HAP-1 (cell line): ENCODE measurements at places on chromosomes 11 and 22.

- no peak for DNase-seq
Observed at GRCh38 chr22:37545703-37546436, 14.4 kb upstream of the CDC42EP1 start.

GRCh38 chr11:68342459-68343158 lies 30.2 kb downstream of the LRP5 start:
- DNase-seq: no peak

DNA sequence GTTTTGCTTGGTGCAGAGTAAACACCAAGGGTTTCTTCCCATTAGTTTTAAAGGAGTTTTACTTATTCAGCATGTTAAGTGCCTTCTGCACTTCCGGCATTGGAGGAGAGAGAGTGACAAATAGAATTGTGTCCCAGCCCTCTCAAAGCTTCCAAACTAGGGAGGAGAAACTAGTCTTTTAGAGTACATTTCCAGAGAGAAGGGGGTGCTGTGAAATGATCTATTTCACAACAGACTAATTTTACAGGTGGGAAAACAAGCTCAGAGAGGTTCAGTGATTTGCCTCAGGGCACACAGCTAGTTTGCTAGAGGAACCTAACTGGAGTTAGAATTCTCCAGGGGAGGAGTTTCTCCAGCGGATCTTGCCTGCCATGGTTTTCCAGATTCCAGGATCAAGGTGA lies 12.6 kb downstream of the MPST start:
- DNase-seq: no peak

DNA sequence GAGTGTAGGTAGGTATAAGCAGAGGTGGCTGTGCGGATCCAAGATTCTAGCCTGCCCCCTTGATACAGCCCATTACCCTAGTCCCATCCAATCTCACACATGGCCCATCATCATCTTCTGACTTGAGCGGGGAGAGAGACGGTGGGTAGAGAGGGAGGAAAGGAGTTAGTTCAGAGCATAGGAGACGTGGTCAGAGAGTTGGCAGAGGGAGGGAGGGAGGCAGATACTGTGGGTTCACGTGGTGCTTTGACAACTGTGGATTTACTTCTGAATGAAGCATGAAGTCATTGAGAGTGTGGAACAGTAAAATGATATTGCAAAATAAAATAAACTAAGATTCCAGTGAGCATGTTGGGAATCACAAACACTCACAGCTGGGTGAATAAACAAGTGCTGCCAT lies 31.4 kb upstream of the VPREB1 start:
- no peak for DNase-seq

DNA sequence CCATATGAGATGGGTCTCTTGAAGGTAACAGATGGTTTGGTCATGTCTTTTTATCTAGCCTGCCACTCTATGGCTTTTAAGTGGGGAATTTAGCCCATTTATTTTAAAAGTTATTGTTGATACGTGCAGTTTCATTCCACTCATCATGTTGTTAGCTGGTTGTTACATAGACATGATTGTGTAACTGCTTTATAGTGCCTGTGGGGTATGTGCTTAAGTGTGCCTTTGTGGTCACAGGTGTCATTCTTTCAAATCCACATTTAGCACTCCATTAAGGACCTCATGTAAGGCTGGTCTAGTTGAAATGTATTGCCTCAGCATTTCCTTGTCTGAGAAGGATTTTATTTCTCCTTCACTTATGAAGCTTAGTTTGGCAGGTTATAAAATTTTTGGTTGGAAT lies 263.8 kb upstream of the LUZP2 start:
- DNase-seq: no peak

DNA sequence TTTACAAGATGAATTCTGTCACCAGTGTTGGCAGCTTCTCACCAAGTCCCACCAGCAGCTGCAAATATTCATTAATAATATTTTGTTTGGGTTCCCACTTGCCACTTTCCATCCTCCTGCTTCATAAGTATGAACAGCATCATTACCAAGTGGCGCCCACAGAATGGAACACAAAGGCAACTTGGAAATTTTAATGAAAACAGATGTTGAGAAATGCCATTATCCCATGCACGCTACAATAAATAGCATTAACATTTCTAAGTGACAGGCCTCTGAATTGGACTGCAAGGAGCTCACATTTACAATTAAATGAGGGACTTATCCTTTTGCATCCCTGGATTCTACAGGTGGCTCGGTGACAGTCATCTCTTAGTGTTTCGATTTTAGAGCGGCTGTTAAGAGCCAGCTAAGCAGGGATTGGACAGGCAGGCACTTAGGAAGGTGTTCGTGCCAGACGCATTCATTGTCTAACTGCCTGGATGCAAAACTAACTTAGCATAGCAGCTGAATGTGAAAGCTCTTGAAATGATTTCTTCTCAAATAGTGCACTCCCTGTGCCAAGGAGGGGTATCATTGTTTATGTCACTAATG lies 170.3 kb downstream of the KIRREL3 start:
- peak; percentile 69 for DNase-seq

DNA sequence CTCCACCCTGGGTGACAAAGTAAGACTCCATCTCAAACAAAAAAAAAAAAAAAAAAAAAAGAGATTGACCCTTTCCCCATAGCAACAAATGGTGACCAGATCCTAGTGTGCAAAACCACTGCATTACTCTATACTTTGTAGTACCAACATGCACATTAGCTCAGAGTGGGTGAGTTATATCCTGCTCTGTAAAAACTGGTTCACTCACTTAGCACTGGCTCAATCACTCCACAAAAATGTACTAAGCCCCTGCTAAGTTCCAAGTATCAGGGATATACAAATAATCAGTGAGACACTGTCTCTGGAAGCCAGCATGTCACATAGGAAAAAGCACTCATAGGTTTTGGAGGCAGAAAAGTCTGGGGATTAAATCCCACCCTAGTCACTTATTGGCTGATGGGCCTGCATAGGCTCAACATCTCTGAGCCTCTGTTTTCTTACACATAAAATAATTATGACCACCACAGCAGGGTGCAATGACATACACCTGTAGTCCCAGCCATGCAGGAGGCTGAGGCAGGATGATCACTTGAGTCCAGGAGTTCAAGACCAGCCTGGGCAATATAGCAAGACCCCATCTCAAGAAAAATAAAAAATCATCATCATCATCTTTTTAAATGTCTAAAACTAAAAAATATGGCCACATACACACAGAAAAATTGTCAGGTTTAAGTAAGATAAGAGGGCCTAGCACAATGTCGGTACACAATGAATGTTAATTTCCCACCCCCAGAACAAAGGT lies 11.9 kb downstream of the FAM168A start:
- DNase-seq: no peak

GRCh38 chr22:46340676-46341075 lies 5.2 kb downstream of the TRMU start:
- no peak for DNase-seq

DNA sequence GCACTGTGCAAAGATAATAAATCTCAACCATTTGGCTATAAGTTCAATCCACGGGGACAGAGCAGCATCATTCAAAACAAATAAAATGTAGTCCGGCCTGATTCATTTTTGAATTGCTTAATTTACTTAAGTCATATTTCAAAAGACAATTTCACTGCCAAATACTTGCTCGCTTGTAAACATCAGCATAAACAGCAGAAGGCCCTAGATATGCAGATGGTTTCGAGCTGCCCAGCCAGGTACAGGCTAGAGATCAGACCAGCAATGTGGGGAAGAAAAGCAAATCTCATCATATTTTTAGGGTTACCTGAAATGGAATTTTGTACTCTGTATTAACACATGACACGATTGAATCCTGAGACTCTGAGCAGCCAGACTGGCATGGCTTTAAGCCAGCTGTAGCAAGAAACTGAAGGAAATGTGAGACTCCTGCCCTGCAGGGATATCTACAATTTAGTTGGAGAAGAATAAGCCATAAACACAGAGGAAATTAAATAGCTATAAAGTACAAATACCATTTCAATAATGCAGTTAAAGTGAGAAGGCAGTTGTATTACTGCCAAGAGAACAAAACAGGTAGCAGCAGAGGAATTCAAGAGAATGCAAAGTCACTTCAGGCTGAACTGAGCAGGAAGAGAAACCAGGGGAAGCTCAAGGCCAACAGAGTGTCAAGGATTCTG lies 440.3 kb downstream of the ETS1 start:
- no peak for DNase-seq

GRCh38 chr11:70618431-70619101 lies 220.2 kb downstream of the CTTN start:
- DNase-seq: no peak

DNA sequence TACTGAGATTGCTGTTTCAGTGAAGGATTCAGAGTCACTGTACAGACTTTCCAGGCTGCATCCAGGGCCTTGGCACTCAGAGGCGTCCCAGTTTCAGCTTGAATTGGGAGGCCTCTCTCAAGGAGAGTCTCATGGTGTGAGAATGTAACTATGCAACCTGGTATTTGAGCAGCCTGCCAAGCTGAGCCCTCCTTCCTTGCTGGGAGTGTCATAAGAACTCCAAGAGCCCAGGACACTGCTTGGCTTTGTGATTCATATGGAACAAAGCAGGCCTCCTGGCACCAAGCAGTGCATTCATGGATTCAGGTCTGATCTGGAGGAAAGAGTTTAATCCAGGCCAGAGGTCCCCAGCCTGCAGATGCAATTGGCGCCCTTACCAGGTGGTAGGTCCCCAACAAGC lies 171.7 kb downstream of the DBX1 start:
- no peak for DNase-seq

- no peak for DNase-seq
Observed at GRCh38 chr22:50067244-50067643, 9.1 kb upstream of the TTLL8 start.

DNA sequence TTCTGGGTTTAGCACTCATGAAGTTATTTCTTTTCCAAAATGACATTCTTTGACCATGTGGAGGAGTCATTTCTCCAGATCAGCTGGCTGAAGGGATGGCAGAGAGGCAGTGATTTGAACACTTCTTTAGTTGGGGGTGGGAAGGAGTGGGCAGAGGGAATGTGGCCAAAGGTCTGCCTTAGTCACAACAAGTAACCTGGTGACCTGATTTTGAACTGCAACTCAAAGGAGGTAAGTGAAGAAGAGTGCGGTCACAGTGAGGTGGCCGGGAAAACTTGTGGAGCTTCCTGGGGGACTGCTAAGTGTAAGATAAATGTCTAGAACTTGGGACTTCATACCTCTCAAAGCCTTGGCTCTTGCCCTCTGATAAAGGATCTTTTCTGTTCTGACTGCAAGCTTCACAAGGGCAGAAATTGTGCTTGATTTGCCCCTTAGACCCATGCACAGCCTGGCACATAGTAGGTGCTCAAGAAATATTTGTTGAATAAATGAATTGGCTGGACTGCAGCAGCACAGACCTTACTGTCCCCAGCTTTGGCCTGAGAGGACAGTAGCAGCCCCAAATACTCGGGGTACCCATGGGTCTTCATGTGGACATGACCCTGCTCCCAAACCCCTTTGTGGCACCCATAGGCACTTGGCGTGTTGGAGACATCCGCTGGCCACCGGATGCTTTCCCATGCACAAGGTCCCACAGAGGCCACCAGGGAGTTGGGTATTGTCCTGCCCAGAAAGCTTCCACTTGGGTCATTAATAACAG lies 99.0 kb upstream of the ALX4 start:
- no peak for DNase-seq

DNA sequence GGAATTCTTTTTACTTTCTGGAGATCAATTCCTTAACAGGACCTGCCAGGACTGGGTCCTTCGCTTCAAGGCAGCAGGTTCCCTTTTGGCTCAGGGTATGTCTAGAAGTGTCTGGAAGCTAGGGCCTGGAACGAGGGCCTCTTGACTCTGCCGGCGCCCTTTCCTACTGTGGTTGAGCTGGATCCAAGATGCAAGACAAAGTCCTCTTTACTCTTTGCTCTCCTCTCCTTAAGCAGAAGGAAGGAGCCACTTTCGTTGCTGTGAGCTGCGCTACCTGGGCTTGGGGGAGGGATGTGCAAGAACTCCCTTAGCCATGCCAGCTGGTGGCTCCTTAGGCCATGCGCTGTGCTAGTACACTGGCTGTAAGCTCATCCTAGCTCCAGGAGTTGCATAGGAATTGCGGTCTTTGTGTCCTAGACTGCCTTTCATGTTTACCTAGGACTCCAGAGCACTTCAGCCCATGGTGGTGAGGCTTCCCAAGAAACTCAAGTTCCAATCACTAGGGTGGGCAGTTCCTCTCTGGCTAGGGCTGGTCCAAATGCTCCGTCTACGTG lies 18.1 kb downstream of the GLB1L2 start:
- DNase-seq: no peak

GRCh38 chr11:11155962-11156815 lies 196.9 kb downstream of the CSNK2A3 start:
- peak; percentile 73 for DNase-seq

- no peak for DNase-seq
Observed at GRCh38 chr11:20595101-20595500, 4.3 kb upstream of the SLC6A5 start.

- DNase-seq: no peak
Observed at GRCh38 chr11:72686639-72687220, 12.5 kb upstream of the PDE2A start.

- DNase-seq: peak; percentile 56
Observed at GRCh38 chr22:50199829-50200460, 866 bp upstream of the SELENOO start.

GRCh38 chr11:92770981-92771380 lies 198.5 kb upstream of the MTNR1B start:
- DNase-seq: no peak

DNA sequence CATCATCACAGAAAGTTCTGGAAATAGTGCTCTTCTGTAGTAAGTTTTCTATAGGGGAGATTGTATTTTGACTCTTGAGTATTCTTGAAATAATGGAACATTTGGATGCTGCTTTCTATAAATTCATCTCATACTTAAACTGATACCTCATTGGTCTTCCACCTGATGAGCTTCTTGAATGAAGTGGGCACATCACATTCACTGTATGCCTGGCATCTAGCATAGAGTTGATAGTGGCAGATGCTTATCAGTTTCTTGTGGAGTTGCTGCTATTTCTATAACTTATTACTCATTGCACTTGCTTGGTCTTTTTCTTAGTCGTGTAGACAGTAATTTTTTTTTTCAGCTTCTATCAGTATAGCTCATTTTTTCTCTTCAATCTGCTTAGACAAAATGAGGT lies 5.4 kb downstream of the ATXN10 start:
- no peak for DNase-seq

GRCh38 chr22:36641902-36642640 lies 61.5 kb downstream of the CACNG2 start:
- no peak for DNase-seq

DNA sequence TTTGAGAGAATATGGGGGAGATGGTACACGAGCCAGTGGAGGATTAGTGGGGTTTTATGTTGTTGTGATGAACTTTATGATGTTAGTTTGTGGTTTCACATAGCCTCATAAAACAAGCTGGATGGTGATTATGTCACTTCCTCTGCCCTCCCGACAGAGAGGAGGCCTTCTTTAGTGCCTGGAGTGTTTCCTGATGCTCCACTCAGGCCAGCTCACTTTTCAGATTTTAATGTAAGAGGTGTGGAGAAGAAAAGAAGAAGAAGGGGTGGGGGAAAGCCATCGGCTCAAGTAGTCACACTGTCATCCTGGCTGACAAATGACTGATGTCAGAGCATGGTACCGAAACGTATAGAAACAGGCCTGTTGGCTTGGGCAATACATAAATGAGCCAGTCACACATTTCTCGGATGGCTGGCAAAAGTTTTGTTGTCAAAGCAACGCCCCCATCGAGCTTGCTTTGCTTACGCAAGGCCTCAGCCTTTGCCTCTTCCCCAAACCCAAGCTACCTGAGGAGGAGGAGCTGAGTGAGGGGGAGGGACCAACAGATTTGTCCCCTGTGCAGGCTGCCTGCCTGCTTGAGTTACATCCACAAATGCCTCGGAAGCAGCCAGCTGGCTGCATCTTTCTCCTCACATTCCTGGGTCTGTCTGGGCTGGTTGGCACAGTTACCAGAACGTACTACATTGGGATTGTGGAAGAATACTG lies at the start of gene HEPHL1:
Gene HEPHL1 (plus strand): TSS at position 578 of the 705 bp plus-strand sequence. CDS start 15 bp downstream, at position 593.
- DNase-seq: no peak
